ENCODE measurements at places on chromosomes 16 and 17. TPM values are rescaled to one million over a fixed set of nuclear protein-coding genes. Genes with fewer than 3 reads are reported as not detected.

The PIK3R5 gene
- 23.2 TPM for total RNA-seq

The TEKT5 gene
- total RNA-seq = not detected

The CMTM1 gene
- total RNA-seq = 8.1 TPM

The KRT222 gene
- not detected for total RNA-seq

The PDILT gene
- not detected for total RNA-seq

The CD79B gene
- total RNA-seq = 23.4 TPM

The IRX5 gene
- 0.15 TPM for total RNA-seq

The MYL4 gene
- not detected for total RNA-seq

The C1QTNF8 gene
- total RNA-seq = not detected

The NPW gene
- 18.1 TPM for total RNA-seq

The TEX14 gene
- total RNA-seq = 0.25 TPM

The TMC8 gene
- 144 TPM for total RNA-seq

The SLC16A11 gene
- 1.9 TPM for total RNA-seq

The SOX15 gene
- total RNA-seq = 0.25 TPM

The NKD1 gene
- total RNA-seq = 0.73 TPM

The MILR1 gene
- total RNA-seq = 0.75 TPM

The HS3ST2 gene
- total RNA-seq = not detected

The SPN gene
- total RNA-seq = 150 TPM

The NOD2 gene
- total RNA-seq = 3.8 TPM

The GPRC5B gene
- not detected for total RNA-seq

The COL1A1 gene
- 1.0 TPM for total RNA-seq

All from activated CD8-positive, alpha-beta memory T cell treated with anti-CD3 and anti-CD28 coated beads for 36 hours (primary cell).